Ovary (tissue), 10 donors: ENCODE measurements at places on chromosomes 1 and 21. TPM values are rescaled to one million over a fixed set of nuclear protein-coding genes. Genes with fewer than 3 reads are reported as not detected.

DNA sequence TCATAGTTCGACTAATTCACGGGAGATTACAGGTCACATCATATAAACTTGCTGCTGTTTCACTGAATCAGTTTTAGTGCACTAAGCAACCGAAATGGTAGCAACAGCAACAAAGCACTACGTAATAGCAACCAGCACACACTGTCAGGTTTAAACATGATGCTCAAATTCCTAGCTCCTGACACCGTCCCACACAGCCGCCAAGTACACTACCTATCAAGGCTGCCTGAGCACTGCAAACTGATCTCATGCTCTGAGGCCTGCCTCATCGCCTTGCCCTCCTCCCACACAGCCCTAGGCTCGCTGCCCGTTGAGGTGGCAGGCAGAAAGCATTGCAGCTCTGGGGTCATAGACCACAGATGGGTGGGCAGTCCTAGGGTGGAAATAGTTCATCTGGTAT, 12.4 kb downstream of the LAMC2 start:
- DNase-seq = no peak

- DNase-seq = no peak
Observed at GRCh38 chr1:219340796-219341195, 167.1 kb downstream of the LYPLAL1 start.

Gene ANGPTL1
- polyA plus RNA-seq = 83.2 TPM

Gene CFHR2
- 0.25 TPM for polyA plus RNA-seq

DNA sequence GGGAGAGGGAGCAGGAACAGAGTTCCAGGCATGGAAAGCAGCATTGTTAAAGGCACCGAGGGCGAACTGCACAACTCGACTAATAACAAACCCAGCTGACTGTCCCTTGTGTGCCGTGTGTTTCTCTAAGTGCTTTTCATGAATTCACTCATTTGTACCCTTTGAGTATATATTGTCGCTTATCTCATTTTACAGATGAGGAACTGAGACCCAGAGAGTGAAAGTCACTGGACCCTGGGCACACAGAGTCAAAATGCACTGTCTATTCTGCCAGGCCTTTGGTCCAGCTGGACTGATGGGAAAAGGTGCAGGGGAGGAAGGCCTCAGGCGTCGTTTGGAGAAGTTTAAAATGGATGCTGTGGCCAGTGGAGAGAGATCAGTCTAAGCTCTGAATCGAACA, 100.7 kb upstream of the GRIK3 start:
- DNase-seq = no peak
